NCI-H82 (cell line): ENCODE measurements at places on chromosomes 4 and X.

GRCh38 chrX:15854080-15854655 lies 445 bp downstream of the AP1S2 start:
- peak; percentile 54 for DNase-seq

DNA sequence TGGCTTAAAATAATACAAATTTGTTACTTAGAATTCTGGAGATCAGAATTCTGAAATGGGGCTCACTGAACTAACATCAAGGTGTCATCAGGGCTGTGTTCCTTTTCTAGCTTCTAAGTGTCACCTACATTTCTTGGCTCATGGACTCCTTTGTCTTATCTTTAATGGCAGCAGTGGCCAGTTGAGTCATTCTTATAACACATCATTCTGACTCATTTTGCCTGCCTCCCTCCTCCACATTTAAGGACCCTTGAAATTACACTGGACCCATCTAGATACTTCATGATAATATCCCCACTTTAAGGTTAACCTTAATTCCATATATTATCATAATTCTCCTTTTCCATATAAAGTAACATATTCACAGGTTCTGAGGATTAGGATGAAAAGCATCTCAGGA lies 215.9 kb downstream of the GUCY2F start:
- no peak for DNase-seq

DNA sequence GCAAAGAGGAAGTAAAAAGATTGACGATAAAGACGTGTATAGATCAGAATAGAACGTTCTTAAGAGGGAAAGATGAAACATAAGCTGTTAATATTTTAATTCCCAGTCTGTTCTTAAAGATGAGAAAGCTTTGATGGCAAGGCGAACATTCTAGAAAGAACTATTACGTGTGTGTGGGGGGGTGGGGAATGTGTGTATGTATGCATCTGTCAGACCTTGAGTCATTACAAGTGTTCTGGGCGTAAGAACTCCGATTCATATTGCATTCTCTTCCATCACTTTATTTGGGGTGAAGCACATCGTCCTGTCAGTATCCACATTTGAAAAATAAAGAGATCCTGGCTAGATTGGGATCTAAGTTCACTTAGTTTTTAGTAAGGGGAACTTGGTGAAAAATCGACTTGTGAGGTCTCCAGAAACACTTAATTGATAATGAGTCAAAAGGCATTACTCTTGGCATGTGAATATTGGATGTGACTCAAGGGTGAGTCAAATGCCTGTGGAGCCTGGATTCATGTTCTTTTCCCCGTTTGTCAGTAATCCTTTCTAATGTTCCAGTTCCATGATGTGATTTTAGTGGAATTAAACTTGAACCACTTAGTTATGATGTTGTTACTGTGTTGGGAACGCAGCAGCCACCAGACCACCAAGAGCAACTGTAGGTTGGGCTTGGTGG lies 3.1 kb downstream of the SMS start:
- DNase-seq: no peak

DNA sequence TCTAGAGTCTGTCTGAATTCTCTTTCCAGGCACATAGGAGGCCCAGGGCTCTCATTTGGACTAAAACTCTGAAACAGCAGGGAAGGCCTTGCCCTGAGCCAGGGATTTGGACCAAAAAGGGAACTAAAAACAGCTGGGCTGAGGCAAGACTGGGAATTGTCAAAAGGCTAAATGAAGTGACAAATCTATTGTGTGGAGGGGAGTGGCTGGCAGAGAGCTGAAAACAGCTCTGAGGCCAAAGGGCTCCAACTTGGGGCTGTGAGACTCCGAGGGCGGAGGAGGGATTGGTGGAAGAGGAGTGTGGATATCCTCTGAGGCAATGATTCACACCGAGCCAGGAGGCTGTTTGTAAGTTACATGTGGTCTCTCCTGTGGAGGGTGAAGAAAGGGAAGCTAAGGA lies 63.2 kb downstream of the PHEX start:
- no peak for DNase-seq

- DNase-seq: no peak
These were observed 276.3 kb downstream of the HNRNPD start for GRCh38 chr4:82097504-82097903.

GRCh38 chr4:89657931-89658700 lies 178.8 kb downstream of the SNCA start:
- peak; percentile 26 for DNase-seq

DNA sequence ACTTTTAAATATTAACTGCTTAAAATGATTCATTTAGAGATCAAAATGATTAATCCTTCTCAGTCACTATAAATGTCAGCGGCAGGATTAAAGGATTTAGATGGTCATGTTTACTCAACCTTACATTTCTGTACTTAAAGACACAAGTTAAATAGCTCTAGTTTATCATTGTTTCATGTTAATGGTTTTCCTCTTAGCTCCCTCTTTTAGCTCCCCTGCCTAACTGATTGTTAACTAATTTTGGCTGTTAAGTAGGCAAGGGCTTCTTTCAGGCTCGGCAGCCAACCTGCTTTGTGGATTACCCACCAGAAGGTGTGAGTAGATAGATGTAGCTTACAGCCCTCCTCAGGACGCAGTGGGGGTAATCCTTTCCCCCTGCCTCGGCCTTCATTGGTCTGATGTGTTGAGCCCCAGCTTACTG lies 96.0 kb downstream of the TENM3 start:
- DNase-seq: peak; percentile 66
